ENCODE measurements at places on chromosomes 11 and 22.

GRCh38 chr11:92383430-92383829 is 158.8 kb downstream of the FAT3 start:
- DNase-seq = no peak

DNA sequence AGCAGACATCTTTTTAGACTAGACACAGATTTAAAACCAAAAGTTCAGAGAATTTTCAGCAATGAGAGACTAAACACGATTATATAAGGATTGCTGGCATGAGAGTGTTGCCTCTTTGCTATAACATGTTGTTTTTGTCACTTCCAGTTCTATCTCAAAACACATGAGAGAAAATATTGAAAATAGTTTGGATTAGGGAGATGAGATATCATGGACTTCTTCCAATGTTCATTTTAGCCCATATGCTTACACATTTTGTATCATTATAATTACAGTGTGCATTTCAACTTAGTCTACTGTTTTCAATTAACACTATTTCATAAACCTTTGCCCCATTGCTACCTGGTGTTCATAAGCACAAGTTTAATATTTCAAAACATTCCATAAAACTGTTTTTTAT is 175.9 kb upstream of the PGR start:
- DNase-seq = no peak

GRCh38 chr11:10401696-10402392 is 53.2 kb upstream of the AMPD3 start:
- DNase-seq = no peak

DNA sequence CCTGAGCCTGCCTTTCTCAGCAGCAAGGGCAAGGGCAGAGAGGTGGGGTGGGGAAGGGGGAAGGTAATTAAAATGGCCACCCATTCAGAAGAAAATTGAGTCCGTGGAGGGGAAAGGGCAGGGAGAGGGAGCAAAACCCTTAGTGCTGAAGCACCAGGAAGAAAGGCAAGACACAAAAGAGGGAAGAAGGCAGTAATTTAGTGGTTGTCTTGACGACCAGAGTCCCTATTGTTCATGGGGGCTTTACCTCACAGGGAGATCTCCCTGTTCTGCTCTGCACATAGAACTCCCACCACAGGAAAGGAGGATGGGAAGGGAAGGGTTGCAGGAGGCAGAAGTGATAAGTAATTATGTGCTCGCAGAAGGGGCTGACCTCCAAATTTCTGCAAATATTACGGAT is 23.4 kb downstream of the SNX19 start:
- DNase-seq = no peak

DNA sequence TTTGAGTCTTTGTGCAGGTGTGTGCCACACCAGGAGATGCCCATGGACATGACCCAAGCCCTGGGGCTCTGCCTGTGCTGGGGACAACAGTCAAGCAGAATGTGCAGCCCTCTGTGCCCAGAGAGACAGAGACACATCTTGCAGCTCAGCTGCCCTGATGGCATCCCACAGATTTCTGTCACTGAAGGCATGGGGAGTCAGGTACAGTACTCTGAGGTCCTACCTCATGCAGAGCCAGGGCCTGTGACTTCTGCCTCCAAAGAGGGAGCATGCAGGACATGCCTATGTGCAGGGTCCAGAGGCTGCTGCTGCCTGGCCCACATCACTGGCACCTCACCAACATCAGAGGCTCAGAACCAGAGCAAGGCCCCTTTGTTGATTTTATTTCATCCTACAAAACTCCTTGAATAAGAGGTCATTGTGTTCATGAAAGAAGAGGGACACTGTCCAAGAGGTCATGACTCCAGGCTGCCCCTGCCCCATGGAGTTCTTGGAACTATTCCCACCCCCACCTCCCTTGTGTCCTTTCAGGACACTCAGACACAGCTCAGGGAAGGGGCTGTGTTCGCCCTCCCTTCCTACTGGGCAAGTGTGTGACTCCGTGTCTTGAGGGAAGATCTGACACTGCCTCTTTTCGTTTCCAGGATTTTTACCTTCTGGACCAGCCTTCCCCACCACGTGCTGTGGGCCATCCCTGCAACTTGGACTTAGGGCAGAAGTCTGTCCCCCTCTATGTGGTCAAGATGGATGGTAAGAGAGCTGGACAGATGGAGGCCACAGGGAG is 62.3 kb downstream of the BTG4 start:
- DNase-seq = no peak

DNA sequence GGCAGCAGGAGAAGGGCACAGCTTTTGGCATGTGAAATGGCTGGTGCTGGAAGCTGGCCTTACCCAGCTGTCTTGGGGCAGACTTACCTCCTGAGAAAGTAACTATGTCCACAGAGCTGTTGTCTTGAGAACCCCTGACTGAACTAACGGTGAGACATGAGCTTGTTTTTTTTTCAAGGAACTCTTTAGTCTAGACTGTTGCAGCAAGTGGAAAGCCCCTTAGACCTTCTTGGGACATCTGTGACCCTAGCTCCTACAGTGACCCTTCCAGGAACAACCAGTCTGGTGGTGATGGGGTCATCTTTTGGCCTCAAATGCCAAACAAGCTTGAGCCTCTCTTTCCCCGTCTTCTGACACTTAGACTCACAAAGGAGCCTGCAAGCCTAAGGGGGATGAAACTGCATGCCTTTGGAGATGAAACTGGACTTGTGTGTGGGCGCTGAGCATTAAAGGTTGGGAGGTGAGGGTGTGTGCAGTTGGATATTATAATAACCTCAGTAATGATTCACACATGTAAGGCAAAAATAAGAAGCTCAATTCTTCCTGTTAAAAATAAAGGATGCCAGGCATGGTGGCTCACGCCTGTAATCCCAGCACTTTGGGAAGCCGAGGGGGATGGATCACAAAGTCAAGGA is 35.4 kb downstream of the SDHD start:
- no peak for DNase-seq

DNA sequence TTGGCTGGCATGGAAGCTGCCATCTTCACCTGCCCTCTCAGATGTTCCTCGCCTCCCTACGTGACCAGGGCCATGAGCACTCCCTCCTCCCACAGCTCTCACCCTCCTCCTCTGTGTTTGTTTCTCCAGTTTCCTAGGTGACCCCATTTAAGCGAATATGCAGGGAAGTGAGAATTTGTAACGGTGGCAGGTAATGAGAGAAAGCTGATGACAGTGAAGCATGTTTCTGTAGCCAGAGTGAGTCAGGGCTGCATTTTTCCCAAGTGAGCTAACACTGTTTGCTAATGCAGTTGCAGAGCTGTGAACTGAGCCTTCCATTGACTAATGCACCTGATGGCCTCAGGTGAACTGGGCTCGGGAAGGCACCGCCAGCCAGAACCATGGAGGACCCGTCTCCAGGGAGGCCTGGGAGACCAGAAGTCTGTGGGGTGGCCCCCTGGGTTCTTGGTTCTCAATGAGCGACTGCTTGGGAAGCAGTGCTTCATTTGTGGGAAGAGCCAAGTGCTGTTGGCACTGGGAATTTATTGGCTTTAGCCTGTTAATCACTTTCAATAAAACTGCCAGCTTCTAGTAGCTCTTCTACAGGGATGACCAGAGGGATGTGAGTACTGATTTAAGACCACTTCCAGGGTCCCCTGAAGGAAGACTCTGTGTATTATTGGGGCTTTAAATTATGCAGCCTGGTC is 64.5 kb downstream of the BARX2 start:
- no peak for DNase-seq

DNA sequence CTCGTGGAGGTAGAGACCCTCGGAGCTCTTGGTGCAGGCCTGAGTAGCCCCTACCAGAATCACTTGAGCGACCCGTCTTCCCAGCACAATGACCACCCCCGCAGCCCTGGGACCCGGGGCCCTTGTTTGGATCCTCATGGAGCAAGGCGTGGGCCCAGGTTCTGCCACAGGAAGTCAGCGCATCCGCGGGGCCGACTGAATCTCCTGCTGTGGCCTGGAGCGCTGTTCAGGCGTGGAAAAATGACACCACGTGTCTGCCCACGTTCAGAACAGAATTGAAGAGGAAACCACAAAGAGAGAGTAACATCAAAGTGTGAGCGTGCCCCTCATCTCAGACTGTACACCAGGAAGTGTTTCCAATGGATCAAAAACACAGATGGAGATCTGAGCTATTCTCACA is 1479.2 kb downstream of the TBC1D22A start:
- no peak for DNase-seq

DNA sequence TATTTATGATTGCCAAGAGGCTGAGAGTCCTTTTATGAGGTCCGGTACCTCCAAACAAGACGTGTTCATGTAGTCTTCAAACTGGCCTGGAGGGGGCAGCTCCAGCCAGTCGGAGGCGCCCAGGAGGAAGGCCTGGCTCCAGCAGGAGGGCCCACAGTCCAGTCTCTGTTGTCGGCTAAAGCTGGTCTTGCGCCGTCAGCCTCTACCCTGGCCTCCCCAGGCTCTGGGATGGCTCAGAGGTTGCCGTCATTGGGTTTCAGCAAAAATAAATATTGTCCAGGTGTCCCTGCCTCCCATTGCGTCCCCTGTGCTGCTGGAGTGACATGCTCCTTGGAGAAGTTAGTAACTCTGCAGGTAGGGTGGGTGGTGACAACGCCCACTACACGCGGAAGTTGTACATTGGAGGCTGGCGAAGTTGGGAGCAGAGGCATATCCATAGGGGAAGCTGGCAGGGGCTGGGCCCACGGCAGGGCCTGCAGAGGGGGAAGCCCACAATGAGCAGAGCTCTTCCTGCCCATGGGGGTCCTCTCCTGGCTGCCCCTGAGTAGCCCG is 1.0 kb upstream of the SLC25A1 start:
- peak; percentile 71 for DNase-seq

DNA sequence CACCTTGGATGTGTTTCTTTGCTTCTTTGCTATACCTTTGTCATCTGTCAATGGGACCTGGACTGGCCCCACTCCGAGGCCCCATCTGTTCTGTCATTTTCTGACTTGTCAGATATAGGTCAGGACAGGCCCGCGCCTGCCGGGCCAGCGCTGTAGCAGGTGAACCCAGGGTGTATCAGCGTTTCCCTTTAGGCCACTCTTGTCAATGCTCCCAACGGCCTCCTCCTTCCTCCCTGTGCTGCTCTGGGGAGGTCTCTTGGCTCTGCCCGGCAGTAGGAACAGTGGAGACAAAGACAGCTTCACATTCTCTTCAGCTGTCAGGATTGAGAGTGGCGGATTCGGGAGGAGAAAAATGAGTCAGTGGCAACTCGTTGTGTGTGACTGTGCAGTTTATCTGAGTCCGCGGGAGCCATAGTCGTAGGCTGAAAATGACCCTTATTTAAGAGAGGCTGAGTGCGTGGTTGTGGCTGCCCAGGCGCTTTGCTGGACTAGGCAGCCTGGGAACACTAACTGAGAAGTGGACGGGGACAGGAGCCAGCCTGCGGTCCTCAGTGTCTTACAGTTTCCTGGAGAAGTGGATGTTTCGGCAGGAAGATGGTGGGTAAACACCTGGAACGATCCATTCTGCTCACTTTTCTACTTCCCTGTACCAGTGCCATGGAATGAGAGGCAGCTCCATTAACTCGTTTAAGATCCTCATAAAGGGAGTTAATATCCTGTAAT is 102.3 kb downstream of the PRR5L start:
- DNase-seq = no peak

DNA sequence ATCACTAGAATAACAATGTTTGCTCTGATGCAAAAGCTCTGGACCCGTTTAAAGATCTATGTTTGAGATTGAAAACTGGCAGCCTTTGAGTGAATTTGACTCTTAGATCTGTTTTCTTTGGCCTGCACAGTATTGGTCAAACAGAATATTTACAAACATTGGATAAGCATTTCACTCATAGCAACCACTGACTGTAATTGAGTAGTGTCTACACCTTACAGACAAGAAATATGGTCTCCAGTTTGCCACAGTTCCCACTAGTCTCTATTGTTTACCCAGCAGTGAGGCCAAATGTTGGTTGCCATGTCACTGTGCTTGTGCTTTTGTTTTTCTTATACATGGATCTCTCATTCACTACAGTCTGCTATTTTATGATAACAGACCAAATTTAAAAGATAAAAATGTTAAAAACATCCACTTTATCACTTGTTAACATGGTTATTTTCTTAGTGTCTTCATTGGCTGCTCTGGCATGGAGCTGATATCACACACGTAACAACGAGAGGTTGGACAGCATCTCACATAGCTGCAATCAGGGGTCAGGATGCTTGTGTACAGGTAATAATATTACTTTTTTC is 12.2 kb downstream of the ANKRD42 start:
- DNase-seq = no peak

DNA sequence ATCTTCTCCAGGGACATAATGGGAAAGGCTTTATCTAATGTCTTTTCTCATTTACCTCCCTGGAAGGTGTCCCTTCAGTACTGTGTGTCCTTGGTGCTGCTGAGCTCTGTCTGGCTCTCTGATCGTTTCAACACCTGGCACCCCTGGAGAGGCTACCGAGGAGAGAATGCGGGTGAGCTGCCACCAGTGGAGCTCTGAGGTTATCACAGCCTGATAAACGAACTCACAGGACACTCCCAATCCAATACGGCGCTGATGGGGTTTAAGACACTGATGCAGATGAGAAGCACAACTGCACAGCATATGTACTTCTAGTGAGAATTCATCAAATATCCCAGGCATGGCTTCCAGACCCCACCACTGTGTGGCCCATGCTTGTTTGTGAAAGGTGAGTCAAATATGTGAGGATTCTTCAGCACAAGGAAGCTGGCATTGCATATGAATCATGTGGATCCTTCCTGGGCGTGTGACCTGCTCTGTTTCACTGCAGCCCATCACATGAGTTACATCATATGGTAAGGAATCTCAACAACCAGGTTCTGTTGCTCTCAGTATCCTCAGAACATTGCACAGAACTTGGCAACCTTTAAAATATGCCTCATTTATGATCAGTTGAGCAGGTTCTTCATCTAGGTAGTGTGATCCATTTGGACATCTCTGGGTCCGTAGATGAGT is 34.8 kb upstream of the VWA5A start:
- no peak for DNase-seq

DNA sequence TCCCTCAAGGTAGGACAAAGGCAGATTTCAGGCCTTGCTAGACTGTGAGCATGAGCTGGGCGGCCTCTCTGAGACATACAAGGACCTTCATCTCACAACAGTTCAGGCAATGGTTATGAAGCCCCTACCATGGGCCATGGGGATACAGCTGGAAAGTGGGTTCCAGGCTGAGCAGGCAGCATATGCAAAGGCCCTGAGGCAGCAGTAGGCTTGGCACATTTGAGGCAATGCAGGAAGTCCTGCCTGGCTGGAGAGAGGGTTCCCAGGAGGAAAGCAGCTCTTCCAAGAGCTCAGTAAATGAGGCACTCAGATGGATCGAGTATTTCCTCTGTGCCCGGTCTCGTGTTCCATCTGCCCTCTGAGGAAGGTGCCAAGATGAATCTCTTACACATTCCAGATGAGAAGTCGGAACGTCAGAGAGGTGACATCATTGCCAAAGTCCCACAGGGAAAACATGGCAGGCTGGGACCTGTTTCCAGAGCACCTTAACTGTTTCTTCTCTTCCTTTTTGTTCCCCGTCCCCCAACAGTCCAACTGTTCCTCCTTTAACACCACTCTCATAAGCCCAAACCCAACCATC is 388.6 kb downstream of the MN1 start:
- DNase-seq = no peak
